Non-pigmented ciliary epithelial cell (primary cell): ENCODE measurements at places on chromosomes 1 and 21.
A peak's percentile ranks its signal among the peaks of the same experiment; 100 is the strongest.

DNA sequence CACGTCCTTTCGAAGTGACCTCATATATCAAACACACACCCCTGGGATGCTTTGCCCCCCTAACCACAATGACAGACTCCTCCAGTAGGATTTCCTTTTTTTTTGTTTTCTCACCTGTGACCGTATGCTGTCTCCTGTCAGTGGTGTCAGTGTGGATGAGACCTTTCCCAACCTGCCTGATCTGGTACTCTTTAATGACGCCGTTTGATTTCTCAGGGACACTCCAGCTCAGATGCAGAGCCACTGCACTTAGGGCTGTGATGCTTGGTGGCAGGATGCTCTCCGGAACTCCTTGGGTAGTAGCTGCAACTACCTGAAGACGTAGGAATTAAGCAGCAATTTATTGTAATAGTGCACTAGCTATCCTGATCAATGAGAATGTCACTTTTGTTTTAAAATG is 212.6 kb downstream of the KCTD3 start:
- no peak for DNase-seq

DNA sequence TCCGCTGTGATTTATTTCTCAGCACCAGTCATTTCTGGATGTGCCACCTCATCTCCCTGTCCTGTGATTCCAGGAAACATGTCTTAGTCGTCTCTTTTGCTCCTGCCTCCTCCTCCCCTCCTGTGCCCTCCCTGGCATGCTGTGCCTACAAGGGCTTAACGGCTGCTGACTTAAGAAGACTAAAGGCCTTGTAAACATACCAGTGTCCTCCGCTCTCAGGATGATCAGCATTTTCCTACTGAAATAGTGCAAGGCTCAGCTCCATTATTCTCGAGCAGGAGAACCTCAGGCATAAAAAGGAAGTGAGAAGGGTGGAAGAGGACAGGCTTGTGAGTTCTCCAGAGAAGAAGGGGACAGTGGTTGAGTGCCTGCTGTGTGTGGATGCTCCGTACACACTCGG is 61.6 kb upstream of the RUNX3 start:
- DNase-seq: no peak

GRCh38 chr1:96096613-96097321 is 624.8 kb upstream of the PTBP2 start:
- DNase-seq: no peak

GRCh38 chr21:29382030-29382654 is 83.4 kb downstream of the BACH1 start:
- peak; percentile 61 for DNase-seq

DNA sequence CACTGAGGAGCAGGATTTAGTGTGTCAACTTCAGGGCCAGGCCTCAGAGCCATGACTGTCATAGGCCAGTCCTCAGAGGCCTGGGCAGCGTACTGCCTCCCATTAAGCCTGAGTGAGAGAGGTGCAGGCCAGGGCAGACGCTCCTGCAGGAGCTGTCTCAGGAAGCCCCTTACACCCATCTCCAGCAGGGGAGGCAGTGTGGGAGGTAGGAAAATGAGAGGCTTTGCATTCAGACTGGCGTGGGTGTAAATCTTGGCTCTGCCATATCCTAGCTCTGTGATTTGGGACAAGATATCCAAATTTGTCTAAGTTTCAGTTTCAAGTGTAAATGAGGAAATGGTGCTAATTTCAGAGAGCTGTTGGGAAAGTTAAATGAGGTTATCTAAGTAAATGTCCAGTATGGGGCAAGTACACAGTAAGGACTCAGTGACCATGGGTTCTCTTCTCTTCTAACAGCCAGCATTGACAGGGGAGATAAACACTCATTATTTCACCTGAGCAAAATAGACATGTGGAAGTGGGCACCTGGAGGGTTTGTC is 184.1 kb downstream of the ZSCAN20 start:
- DNase-seq: no peak

DNA sequence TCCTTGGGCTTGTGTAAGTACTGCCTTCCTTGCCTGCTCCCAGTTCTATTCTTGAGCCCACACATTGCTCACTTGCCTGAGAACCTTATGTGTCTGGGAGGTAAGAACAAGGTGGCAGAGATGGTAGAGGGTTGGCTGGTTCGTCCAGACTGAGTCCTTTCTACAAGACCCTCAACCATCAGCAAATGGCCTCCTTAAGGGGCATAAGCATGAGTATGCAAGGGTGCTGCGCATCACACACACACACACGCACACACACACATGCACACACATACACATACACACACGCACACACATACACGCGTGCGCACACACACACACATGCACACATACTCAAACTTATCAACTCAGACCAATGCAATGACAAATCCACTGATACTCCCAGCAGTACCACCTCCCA is 56.9 kb downstream of the RHBG start:
- DNase-seq: no peak

- no peak for DNase-seq
These were observed 23.7 kb downstream of the UCK2 start for GRCh38 chr1:165851034-165851658.

DNA sequence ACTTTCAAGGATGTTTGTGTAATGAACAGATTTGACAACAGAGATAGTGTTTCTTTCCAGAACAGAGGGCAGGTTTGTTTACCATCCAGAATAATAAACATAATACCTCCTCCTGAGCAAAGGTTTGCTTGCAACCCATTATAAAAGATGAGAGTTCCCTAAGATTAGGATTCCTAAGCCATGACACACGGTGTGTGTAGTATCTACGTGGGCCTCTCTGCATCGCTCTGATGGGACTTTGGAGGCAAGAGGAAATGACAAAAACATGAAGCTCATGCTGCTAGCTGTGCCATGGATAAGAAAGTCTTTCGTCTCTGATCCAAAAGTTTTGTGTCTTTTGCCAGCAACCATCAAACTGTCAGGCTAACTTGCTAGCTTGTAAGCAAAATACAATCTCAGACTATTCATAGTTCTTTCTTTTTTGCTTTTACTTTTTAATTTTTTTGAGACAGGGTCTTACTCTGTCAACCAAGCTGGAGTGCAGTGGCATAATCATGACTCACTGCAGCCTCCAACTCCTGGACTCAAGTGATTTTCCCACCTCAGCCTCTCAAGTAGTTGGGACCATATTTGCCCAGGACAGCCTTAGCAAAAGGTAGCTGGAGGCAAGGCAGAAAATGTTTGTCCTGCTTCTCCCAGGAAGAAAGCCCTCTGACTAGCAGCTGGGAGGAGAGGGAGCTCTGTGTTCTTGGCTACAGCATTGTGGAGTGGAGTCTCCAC is 81.1 kb downstream of the LHX4 start:
- DNase-seq: no peak

GRCh38 chr1:12505231-12505630 is 112.8 kb downstream of the DHRS3 start:
- no peak for DNase-seq

GRCh38 chr1:204130178-204130577 is 21.7 kb downstream of the ETNK2 start:
- no peak for DNase-seq

- DNase-seq: no peak
These were observed 112.5 kb downstream of the TAS1R2 start for GRCh38 chr1:18746981-18747380.

- DNase-seq: no peak
These were observed 86.8 kb downstream of the GDAP2 start for GRCh38 chr1:117842408-117843170.
